HuH-7.5 (cell line): ENCODE measurements at places on chromosomes 1 and 21.

GRCh38 chr21:37184784-37185593 is 82.1 kb downstream of the VPS26C start:
- DNase-seq = no peak

DNA sequence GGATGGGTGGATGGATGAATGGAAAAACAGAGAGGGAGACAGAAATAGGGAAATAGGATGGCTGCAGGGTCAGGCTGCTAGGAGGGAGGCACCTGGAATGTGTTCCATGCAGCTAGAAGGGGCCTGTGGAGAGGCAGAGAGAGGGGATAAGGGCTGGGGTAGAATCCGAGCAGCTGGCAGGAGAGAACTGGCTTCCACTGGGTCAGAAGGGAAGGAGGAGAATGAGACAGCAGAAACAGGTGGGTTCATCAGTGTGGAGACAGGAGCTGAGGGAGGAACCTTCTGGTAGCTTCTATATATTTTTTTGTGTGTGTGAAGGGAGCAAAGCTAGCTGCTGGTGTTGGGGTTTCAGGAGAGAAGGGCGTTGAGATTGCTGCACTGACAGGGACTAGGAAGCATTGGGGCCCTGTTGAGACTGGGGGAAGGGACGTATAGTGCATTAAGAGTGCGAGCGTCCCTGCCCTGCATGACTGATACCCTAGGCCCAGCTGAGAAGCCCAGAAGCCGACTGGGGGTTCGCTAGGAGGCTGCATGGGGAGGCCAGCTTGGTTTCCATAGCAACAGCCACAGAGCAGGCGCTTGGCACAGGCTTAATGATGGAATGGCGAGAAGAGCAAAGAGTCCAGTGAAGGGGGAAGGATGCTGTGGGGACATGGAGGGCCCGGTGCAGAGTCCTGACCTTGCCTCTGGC is 14.8 kb upstream of the KIF21B start:
- DNase-seq = no peak

DNA sequence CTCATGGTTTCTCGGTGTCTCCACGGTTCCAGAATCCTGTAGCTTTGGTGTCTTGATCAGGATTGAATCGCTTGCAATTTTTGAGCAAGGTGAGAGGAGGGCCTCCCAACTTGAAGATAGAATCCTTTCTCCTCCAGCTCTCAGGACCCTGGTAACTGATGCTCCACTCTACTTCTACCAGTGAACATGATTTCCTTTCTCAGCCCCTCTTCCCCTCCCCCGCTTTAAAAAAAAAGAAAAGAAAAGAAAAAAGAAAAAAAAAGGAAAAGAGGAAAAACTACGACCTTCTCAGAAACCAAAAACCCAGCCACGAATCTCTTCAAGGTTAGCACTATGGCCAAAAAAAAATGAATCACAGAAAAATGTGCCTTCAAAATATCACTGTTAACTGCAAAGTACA is 1.2 kb downstream of the ARHGEF11 start:
- DNase-seq = no peak

GRCh38 chr1:206081856-206082255 is 28.9 kb downstream of the RHEX start:
- no peak for DNase-seq

- DNase-seq = no peak
These were observed 87.4 kb downstream of the UBR4 start for GRCh38 chr1:19122668-19123067.

DNA sequence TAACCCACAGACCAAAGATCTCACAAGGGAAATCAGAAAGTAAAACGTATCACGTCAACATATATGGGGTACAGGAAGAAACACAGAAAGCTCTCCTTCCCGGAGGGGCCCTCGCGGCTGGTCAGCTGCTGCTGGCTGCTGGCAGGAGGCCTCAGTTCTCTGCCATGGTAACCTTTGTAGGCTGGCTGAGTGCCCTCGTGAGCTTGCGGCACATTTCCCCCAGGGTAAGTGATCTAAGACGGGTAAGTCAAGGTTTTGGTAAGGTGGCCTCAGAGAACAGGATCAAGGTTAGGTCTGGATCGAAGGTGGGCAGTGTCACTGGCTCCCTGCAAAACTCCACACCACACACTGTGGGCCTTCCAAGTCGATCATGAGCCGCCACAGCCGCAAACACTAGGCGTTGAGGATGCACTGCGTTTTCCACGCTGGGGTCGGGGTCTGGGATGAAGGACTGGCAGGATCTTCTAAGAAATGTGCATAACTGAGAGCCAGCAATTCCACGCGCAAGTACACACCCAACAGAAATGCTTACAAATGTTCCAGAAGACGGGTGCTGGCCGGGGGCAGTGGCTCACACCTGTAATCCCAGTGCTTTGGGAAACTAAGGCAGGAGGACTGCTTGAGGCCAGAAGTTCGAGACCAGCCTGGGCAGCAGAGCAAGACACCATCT is 33.9 kb downstream of the WDR4 start:
- DNase-seq = no peak

DNA sequence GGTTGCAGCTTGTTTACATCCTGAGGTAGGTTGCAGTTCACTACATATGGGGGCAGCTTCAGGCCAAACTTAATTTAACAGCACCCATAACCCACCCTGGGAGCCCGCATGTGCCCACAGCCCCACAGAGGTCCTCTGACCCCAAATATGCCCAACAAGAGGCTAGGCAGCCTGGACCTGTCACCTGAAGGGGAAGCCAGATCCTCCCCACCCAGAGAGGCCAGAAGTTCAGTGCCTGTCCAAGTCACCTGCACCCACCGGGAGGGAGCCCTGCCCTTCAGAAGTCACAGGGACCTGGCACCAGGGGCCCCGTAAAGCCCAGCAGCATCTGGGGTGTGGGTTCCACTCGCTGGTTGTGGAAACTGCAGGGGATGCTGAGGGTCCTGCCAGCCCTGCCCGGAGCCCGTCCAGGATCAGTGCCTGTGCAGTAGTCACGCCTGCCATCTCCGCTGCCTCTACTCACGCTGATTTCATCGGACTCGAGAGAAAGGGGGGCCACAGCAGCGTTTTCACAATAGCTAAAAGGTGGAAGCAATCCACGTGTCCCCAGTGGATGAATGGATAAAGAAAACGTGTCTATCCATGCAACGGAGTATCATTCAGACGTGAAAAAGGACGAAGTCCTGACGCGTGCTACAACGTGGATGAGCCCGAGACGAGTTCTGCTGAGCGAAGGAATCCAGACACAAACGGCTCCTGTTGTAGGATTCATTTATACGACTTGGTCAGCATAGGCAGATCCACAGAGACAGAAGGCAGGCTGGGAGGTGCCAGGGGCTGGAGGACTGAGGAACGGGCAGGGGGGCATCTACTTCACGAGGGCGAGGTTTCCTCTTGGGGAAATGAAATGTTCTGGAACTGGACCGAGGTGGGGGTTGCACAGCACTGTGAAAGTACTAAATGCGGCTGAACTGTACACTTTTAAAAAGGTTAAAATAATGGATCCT is 33.9 kb upstream of the COL6A2 start:
- DNase-seq = no peak

DNA sequence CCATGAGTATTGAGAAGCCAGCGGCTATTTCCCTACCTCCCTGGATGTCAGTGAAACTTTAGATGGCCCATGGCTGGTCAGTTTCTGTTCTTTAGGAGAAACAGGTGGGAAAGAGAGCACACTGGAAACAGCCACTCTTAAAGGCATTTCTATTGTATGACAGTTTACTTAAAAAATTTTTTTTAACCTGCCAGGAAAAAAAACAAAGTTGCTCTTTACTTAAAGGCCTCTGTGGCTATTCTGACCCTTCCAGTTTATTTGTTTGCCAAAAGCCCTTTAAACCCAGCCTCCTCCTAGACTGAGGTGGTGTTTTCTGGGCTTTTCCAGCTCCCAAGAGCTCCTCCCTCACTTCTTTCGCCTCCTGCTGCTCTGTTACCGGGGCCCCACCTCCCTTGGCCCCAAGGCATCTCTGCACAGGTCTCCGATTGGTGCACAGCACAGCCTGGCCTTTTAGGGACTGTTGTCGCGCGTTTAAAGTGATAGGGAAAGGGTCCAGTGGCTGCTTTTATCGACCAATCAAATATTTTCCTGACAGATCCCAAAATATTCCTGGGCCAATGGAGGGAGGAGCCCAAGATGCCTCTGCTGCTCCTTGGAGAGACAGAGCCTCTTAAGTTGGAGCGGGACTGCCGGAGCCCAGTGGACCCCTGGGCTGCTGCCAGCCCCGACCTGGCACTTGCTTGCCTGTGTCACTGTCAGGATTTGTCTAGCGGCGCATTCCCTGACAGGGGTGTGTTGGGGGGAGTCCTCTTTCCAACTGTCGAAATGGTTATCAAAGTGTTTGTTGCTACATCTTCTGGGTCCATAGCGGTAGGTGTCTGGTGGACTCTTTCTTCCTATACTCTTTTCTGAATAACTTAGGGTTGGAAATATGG is at the start of gene SH3BGR:
TSS of gene SH3BGR (plus strand) at position 639 of the 875 bp plus-strand sequence. CDS start at position 766, 127 bp downstream.
- DNase-seq = no peak

DNA sequence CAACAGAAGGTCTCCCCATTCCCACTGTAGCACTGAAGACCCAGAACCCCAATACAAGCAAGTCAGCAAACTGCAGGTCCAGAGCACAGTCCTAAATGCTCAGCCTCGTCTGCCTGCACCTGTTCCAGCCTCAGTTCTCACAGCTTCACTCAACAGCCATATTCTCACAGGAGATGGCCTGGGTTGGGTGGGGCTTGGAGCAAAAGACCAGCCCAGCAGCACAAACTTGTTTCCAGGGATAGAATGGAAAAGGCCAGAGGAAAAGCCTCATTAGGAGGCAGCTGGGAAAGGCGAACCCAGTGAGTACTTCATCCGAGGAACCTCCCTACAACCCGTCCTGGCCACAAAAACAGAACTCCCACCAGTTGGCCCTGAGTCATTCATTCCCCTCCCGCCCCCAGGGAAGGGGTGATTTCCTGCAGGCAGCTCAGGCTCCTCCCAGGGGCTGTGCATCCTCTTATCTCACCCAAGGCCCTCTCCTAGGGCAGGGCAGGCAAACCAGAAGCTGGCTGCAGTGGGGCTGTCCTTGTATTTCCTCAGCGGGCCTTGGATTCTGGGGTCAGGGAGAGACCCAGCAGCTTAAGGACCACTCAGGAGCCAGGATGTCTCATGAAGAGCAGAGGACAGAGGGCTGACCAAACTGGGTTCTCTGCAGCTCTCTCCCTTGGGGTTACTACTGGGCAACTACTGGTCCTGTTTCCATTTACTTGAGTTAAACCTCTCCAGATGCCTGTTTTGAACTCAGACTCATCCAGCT is 7.4 kb upstream of the MPL start:
- no peak for DNase-seq

- DNase-seq = no peak
These were observed 13.7 kb downstream of the CD2 start for GRCh38 chr1:116767782-116768382.

DNA sequence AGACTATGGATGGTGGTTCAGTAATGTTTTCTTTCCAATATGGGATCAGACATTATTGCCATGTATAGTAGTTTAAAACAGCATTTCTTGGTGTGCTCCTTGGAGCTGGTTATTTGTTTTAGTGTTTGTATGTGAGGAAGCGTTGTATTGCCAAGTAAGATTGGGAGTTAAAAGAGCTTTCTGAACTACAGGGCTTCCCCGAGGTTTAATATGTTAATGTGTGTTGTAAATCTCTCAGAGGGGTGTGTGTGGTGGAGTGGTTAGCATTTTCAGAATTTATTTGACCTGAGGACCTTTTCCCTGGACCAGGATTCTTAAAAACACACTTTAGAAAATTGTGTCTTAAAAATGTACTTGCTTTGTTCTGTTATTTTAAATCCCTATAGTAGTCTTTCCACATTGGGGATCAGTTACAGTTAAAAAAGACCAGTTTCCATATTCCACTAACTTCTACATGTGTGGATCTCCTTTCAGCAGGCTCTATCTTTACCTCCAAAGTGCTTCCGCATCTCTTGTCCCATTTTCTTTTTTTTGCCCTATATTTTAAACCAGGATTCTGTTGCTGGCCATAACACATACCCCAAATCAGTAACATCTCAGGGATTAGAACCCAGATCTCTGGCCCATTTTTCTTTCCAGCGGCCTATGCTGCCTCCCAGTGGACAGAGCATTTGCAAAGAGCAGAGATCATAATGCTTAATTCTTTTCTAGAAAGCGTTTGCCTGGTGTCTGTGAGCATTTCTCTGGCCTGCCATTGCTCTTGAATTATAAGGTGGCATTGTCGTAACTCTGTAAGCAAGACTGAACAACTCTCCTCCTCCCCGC is 58.6 kb downstream of the PBX1 start:
- no peak for DNase-seq

- peak; percentile 91 for DNase-seq
These were observed 21.7 kb downstream of the TMEM53 start for GRCh38 chr1:44652445-44653106.

- no peak for DNase-seq
These were observed 154.3 kb downstream of the GLUL start for GRCh38 chr1:182237329-182237728.

DNA sequence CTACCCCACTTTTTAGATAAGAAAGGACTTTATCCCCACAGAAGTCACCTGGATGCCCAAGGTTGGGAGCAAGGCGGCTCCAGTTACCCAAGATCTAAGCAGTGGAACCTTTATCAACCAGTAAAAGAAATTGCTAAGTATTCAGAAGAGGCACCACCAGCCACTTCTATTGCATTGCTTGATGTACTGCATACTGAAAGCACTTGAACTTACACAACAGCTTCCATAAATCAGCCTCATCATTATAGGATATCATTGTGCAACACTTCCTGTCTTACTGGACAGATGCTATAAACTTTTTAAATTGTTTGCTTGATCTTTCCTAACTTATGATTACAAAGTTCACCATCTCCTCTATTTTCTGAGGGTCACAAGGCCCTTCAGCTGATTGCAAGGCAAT is 642.7 kb upstream of the CXADR start:
- DNase-seq = no peak

DNA sequence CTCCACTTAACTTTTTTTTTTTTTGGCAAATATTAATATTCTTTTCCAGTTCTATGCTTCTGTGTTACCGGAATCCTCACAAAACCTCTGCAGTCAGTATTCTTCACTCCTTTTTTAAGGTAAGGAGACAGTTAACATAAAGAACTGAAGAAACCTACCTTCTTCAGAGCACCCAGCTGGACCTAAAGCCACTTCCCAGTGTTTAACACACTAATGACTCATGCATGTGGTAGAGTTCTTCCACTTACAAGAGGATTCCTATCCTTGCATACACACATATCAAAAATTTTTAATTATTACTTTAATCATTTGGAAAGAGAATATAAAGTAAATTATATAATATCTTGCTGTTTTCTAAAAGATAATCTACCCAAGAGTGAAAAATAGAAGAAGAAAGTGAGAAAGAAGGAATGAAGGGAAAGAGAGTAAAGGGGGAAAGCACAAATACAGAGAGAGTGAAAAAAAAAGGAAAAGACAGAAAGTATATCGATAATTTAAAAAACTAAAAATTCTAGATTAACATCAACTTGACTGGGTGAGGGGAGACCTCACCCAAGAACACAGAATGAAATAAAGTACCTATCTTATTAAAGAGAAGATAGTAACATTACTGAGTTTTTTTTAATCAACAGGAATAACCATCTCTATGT is 54.9 kb downstream of the ENAH start:
- DNase-seq = no peak

DNA sequence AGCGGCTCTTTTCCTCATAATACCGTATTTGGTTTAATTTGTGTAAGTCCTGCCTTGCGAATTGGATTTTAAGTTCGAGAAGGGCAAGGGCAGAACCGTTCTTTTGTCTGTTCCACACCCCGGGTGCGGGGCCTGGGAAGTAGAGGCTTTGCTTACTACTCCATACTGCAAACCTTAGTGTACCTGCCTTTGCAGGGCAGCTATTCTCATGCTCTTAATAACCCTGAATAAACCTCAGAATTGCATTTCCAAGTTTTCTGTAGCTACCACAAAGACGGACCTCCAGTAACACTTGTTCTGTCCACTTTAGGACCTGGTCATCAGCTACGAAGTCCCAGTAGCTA is 657 bp upstream of the HNRNPU start:
- peak; percentile 20 for DNase-seq
